ENCODE measurements at places on chromosomes 12 and 14.

- no peak for DNase-seq
These were observed 28.0 kb upstream of the ADIPOR2 start for GRCh38 chr12:1662761-1663439.

GRCh38 chr14:78782551-78782950 lies 612.4 kb downstream of the NRXN3 start:
- no peak for DNase-seq

- DNase-seq: peak; percentile 82
These were observed 3.0 kb downstream of the EVL start for GRCh38 chr14:100067971-100068959.

DNA sequence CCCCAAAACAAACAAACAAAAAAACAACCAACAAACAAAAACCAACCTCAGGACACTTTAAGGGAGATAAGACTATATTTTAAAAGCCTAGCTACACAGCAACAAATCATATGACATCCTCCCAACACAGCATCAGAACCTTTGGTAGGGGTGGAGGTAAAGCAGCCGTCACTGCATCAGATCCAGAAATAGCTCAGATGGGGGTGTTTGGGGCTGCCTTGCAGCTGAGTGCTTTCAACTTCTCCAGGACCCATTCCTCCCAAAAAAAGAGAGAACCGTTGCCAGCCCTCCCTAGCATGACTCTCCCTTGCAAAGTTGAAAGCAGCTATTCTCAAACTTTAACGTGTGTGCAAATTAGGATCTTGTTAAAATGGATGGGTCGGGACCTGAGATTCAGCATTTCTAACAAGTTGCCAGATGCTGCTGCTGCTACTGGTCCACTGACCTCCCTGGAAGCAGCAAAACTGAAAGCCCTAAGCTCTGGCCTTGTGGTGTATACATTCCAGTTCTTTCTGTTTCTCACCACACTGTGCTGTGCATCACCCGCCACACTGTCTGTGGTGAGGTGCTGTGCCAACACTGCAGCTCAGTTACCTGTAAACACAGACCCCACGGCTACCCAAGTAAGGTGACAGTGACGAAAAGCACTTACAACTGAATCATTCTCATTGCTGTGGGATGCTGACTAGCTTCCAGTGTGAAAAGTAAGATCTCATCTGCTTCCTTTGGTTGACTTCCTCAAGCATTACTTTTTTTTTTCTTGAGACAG lies 54.0 kb downstream of the SLC38A1 start:
- no peak for DNase-seq

DNA sequence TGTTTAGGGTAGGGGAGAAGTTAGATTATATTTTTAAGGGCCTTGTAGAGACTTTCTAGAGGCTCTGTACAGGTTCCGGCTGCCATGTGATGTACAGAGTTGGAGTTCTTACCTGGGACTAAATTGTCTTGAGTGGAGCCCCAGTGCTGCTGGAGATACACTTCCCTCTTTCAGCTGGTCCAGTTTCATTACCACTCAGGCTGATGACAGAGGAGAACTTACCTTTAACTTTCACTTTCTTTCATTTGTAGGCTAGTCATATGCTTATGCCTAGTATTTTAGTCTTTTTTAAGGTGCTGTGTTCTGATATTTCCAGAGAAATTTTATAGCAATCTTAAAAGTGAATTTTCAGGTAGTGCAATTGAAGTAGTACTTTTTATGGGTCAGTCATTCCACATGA lies 117.3 kb downstream of the ERC1 start:
- no peak for DNase-seq

DNA sequence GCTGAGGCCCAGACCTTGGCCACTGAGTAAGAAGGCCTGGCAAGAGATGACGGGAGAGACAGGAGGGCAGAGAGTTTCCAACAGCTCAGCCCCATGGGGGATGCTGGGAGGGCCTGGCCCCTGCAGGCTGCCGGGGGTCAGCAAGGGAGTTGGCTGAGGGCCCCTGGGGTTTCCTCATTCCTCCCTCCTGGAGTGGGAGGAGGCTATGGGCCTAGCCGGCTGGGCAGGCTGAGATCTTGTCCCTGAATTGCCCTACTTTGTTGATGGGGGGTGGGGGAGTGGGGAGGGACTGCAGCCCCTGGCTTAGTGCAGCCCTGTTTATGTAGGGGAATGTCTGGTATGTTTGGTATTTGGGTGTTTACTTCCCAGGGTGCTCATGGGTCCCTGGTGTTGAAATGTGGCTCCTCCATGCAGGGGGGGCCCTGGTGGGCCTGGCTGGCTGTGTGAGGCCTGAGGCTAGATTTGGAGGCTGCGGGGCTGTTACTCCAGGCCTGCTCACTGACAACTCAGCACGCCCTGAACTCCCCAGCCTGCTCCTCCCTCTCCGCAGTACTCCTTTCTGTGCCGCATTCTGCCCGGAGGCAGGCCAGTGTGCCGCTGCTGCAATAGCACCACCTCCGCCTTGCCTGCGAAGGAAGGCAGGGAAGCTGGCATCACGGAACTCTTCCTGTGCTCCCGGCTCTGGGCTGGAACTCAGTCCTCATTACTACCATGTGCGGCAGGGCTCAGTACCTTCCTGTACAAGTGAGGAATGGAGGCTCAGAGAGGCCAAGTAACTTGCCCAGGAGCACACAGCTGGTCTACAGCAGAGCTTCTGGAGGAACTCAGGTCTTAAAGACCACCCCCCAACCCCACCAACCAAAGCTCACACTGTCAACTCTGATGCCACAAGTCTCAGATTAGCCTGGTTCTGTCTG lies 25.3 kb downstream of the JDP2 start:
- no peak for DNase-seq

GRCh38 chr14:100439781-100440180 lies 116.6 kb downstream of the SLC25A47 start:
- DNase-seq: no peak

- DNase-seq: no peak
These were observed 382.6 kb downstream of the SNAPC1 start for GRCh38 chr14:62144863-62145262.

DNA sequence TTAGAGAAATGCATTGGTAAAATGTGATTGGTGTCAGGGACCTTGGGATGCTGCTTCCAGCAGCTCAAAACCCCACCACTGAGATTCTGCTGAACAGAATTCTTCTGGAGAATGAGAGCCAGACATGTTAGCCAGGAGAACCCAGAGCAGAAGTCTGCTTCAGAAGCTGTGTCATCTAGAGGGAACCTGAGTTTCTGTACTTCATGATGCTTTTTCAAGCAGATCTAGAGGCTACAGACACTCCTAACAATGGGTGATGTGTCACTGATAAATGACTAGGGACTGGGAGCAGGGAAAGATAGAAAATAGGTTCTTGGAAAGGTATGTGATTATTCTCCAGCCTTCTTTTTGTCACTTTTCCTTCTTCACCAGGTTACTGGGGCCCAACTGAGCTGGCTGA lies 41.6 kb downstream of the KANSL2 start:
- DNase-seq: no peak

- no peak for DNase-seq
These were observed 1.0 kb downstream of the SMARCD1 start for GRCh38 chr12:50086148-50086547.

DNA sequence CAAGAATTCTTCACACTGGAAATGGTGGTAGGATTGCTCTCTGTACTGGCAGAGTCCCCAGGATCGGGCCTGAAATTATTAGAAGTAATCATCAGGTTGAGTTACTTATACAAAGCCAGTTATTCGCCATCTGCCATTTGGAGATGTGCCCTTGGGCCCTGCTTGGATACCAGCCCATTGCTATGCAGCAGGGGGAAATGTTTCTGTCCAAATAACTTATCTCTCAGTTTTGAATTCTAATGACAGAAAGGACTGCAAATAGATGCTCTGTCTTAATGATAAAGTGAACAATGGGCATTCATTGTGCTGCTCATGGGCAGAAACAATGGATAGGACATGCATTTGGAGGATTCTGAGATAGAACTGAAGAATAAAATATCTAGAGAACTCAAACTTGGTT lies 139.1 kb upstream of the PELI2 start:
- DNase-seq: no peak

- no peak for DNase-seq
These were observed 209.1 kb downstream of the NUBPL start for GRCh38 chr14:31770271-31770670.

- no peak for DNase-seq
These were observed 16.8 kb downstream of the GPATCH2L start for GRCh38 chr14:76168531-76168930.

DNA sequence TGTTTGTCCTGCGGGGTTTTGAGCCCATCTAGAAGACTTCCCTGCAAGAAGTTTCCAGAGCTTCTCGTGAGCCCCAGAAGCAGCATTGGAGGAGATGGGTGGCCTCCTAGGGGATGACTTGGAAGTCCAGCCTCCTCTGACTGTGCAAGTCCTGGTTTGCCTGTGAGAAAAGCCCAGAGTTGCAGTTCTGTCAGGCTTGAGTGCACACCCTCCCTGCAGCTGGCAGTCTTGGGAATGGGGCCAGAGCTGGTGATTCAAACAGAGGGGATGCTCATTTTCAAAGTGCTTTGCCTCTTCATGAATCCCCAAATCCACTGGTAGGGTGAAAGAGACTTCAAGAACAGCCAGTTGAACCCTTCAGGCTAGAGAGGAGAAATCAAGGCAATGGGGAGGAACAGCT lies 3.9 kb upstream of the PPP1R1A start:
- no peak for DNase-seq

DNA sequence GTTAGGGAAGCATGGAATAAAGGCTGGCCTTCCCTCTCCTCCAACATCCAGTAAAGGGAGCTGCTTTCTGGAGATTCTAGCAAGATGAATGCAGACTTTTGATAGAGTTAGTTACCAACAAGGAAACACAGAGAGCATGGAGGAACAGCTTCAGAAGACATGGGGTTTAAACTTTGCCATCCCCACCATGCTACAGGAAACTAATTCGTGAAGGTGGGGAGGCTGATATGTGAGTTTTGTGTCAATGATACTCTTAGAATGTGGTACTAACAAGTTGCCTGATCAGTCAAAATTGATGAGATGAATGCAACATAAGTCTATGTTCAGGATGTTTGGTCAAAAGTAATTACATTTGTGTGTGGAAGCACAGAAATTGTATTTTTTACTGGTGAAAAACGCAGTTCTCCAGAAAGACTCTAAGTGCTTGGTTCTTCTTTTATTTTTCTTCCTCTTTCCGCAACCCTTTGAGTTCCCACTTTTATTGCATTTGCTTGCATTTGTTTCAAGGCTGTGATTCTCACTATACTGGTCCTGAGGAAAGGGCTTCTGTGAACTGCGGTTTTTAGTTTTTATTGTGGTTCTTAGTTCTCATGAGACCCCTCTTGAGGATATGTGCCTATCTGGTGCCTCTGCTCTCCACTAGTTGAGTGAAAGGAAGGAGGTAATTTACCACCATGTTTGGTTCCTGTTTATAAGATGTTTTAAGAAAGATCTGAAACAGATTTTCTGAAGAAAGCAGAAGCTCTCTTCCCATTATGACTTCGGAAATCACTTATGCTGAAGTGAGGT lies at the start of gene CLEC4A:
CLEC4A (plus strand) TSS at position 494 of the 789 bp plus-strand sequence; CDS start at position 756, 262 bp downstream.
- no peak for DNase-seq

GRCh38 chr12:2443776-2444175 lies 351.0 kb upstream of the FKBP4 start:
- DNase-seq: no peak

DNA sequence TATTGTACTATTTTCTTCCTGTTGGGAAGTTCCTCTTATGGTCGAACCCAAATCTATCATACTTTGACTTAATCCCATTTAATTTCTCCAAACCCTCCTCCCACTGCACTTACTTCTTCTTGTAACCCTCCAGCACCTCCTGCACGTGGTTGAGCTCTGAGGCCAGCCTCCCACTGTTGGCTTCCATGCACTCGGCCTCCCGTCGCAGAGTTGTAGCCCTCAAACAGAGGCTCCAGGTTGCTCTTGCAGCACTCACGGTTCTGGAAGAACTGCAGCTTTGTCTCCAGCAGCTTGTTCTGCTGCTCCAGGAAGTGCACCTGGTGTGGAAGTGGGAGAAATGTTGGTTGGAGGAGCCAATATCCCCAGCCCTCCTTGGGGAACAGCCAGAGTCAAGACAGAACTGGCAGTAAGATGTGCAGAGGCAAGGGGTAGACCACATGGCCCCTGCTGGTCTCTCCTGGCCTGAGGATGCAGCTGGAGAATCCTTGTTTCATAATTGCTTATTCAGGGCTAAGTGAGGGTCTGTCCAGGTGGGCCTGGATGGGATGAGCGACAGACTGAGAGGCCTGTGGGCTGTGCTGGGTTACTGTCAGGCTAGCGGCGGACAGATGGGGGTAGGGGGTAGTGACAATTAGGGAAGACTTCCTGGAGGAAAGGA lies 18.4 kb upstream of the KRT86 start:
- DNase-seq: no peak

DNA sequence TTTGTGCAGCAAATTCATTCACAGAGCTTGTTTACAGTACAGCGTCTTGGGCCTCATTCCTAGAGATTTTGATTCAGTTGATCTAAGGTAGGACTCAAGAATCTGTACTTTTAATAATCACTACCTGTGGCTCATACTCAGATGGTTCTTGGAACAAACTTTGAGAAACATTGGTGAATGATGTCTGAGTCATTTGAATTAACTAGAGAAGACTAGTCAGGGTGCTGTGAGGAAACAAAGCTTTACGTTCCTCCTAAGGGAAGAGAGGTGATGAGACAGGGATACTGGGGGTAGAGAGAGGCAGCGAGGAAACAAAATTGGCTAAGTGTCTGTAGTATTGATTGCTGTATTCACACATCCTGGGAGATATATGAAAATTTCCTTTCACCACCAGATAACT lies 109.4 kb downstream of the SLC15A5 start:
- no peak for DNase-seq

DNA sequence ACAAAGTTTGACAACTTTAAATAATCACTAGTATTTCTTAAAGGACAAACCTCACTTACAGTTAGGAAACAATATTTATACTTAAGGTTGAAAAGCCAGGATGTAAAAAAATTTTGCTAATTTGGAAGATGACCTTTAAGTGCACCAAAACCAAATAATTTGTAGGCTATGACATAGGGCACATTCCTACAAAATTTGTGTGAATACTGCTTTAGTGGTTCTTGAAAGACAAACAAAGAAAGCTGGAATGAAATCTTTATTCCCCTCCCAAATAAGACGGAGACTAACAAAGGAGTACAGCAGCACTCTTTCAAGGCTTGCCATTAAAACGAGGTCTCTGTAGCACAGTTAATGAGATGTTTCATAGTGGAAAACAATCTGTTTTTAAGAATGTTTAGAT lies 45.6 kb downstream of the MSRB3 start:
- DNase-seq: no peak

DNA sequence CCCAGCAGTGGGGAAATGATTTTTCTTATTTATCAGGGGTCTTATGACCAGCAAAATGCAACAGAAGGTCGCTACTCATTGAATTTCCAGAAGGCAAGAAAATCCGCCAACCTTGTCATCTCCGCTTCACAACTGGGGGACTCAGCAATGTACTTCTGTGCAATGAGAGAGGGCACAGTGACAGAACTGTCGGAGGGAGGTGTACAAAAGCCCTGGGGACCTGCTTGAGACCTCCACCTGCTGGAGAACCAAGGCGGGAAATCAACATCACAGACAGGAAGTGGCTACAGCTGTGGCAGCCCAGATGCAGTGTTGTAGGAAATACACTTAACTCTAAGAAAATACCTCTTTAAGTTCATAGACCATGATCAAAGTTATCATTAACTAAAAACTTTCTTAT lies 250.9 kb upstream of the OR4E1 start:
- no peak for DNase-seq

- no peak for DNase-seq
These were observed 4.6 kb upstream of the CYP46A1 start for GRCh38 chr14:99679543-99679942.

GRCh38 chr14:23728791-23729190 lies 92.6 kb downstream of the DHRS2 start:
- DNase-seq: no peak

Data from HL-60 (cell line).